ENCODE measurements at places on chromosomes 6 and 20. TPM values are rescaled to one million over a fixed set of nuclear protein-coding genes. Genes with fewer than 3 reads are reported as not detected.

Gene ULBP1
- 0.11 TPM for total RNA-seq

Gene LTV1
- total RNA-seq: 35.4 TPM

Gene GRIK2
- total RNA-seq: 0.47 TPM

Gene ADGRF1
- total RNA-seq: not detected

Gene HSPA12B
- 7.2 TPM for total RNA-seq

Gene TBXT
- not detected for total RNA-seq

Gene MOG
- not detected for total RNA-seq

Gene TNNC2
- 3,158 TPM for total RNA-seq

Gene TPD52L1
- total RNA-seq: 150 TPM

Gene AVP
- total RNA-seq: not detected

Gene ATP6V1G2
- 1.2 TPM for total RNA-seq

Gene TMX4
- 51.2 TPM for total RNA-seq

Gene PROKR2
- total RNA-seq: not detected

Gene ELOVL4
- total RNA-seq: 0.12 TPM

Gene TAGAP
- 0.75 TPM for total RNA-seq

Gene SOX18
- 50.8 TPM for total RNA-seq

Gene MEP1A
- not detected for total RNA-seq

Gene C6orf89
- 49.6 TPM for total RNA-seq

Gene HLA-G
- 0.42 TPM for total RNA-seq

Gene SCRT2
- total RNA-seq: not detected

Gene LY86
- total RNA-seq: 0.44 TPM

Gene KIAA1755
- 0.27 TPM for total RNA-seq

Gene CCN6
- not detected for total RNA-seq

Gene HCK
- total RNA-seq: 2.2 TPM

Gene SIM1
- total RNA-seq: 14.4 TPM

Gene ELMO2
- 37.5 TPM for total RNA-seq

Gene MAP3K4
- total RNA-seq: 17.8 TPM

Gene UBE3D
- total RNA-seq: 2.1 TPM

Gene MRPL14
- total RNA-seq: 177 TPM

Gene SAMD3
- total RNA-seq: 0.17 TPM

Gene MLN
- not detected for total RNA-seq

Gene LHFPL5
- total RNA-seq: 0.34 TPM
